ENCODE measurements at places on chromosomes 16 and 17.

DNA sequence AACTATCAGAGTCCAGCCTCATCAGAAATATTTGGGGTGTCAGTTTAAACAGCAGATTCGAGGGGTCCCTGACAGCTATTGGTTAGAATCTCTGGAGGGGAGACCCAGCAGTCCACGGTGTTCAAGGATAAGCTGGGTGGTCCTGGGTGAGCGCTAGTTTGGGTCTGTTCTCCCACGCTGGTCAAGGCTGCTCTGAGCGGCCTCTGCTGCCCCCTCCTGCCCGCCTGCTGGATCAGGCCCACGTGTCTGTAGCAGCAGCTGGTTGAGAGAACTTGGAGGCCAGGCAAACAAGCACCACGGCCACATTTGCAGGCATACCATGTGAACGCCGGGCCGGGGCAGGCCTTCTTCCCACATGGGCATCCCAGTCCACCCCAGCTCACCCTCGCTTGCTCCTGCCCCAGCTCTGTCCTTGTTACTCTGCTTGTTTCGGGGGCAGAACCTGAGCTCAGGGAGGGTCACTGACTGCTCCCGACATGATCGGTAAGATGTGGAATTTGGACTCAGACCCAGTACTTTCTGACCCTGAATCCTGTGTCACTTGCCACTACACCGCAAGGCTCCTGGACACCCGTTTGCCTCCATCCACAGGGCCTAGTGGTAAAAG, 7.4 kb downstream of the FOXF1 start:
- peak; percentile 66 for DNase-seq

DNA sequence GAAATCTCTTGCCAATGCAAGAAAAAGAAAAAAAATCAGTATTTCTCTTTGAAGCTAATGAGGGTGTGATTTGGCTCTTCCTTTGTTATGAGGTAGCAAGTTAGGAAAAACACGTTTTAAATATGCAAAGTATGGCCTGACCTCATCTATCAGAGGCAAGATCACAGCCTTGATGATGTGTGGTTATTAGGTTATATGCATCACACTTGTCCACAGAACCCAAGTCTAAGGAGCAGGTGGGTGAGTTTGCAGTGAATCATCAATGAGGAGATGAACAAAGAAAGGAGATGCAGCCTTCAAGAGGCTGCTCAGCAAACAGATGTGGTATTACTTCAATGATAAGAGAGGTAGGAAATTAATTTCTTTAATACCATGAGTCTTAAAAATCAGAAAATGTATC, 594.8 kb upstream of the CDH5 start:
- no peak for DNase-seq

- DNase-seq: no peak
Observed at GRCh38 chr16:86191663-86192062, 292.7 kb downstream of the IRF8 start.

DNA sequence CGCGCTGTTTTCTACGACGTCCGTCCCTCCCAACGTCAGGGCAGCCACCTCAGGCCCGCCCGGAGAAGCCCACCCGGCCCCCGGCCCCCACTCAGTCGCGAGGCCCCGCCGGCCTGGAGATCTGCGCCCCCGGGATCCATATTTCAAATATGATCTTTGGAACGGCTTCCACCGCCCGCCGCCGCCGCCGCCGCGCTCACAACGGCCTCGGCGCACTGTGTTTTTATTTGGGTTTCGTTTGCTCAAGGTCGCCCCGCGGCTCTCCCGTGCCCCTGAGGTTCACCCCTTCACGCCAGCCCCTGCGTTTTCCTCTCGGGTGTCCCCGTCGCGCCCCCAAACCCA, 4.2 kb upstream of the CBX4 start:
- no peak for DNase-seq

- DNase-seq: no peak
Observed at GRCh38 chr16:47699106-47699505, 238.0 kb downstream of the PHKB start.

DNA sequence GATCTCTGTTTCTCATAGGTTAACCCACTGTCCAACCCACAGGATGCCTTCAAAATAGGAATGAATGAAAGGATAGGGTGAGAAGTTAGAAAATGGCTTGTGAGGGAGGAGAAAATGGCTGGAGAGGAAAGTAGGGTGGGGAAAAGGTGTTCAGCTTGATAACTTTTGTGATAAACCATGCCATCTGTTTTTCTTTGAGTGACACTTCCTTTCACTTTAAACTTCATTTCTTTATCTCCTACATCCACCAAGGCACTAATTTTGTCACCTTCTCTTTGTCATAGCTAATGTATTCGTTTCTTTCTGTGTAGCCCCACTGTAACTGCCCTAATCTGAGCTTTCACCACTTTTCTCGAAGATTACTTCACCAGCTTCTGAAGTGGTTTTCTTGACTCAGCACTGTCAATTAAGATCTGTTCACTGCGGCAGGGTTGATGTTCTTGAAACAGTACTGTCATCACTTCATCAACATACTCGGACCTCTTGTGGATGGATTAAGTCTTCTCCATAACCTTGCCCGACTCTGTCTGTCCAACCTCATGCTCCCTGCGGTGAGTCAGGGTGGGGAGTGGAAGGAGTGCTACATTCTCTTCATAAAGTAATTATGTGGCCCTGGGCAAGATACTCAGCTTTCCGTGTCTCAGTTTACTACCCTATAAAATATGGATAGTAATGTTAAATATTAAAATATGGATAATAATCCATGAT, 5.5 kb upstream of the KRT10 start:
- DNase-seq: peak; percentile 20

DNA sequence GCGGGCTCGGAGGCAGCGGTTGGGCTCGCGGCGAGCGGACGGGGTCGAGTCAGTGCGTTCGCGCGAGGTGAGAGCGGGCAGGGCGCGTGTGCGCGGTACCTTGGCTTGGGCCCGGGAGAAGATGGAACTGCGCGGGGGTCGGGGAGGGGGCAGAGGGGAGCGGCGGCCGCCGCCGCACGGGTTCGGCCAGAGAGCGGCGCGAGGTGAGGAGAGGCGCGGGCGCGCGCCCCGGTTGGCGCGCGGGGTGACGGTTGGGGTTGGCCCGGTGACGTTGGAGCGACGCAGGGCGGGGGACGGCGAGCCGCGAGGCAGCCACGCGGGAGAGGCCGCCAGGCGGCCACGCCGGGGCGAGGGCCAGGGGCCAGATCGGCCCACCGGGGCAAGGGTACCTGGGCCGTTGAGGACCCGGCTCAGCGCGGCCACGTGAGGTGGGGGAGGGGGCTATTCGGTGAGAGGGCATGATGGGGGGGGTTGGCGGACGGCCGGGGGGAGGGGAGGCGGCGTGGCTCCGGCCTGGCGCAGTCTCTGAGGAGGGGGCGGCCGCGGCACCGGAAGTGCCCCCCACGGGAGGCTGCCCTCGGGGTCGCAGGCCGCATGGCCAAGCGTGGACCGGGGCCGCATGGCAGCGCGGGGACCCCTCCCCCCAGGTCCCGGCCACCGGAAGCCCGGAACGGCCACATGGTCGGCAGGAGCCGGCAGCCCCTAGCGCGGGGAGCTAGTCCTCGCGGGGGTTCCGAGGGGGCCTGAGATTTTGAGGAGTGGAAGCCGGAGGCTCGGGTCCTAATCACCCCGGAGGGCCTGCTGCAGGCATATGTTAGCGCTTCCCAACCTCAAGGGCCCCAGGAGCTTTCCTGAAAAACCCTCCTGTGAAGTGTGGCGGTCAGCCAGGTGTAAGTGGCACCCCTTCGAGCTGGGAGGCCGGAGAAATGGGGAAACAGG, 527 bp downstream of the EIF5A start:
- DNase-seq: peak; percentile 77

GRCh38 chr17:32298721-32299579, 33.3 kb downstream of the RHBDL3 start:
- peak; percentile 99 for DNase-seq

- peak; percentile 45 for DNase-seq
Observed at GRCh38 chr16:30557707-30557956, 542 bp downstream of the ZNF764 start.

- peak; percentile 54 for DNase-seq
Observed at GRCh38 chr17:17606416-17607000, 15.0 kb upstream of the PEMT start.

DNA sequence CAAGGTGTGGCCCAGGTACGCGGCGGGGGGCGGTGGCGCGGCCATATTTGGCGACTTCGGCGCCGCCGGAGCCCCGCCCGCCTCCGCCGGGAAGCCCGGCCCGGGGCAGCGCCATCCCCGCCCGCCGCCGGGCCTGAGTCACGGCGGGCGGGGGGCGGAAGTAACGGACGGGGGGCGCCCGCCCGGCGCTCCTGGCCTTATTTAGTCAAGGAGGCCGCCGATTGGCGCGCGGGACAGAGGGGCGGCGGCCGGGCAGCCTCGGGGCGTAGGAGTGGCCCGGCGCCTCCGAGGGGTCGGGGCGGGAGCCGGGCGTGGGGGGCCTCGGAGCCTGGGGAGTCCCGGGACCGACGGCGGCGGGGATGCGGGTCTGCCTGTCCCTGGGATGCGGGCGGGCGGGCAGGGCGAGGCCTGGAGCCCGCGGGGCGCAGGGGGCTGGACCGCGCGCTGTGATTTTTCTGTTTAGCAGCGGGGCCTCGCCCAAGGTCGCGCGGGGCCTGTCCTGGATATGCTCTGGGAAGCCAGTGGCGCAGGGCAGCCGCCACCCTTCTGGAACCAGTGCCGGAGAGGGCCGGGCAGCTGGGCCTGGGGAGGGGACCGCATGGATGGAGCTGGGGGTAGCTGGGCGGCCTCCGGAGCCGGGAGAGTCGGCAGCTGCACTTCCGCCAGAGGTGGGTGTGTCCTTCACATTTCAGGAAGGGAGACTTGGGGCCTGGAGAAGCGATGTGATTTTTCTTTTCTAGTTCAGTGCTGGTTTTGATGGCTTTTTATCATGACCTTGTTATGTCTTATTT, 2.3 kb upstream of the ACTG1 start:
- DNase-seq: peak; percentile 79

GRCh38 chr16:49487746-49488145, 114.1 kb downstream of the C16orf78 start:
- no peak for DNase-seq

DNA sequence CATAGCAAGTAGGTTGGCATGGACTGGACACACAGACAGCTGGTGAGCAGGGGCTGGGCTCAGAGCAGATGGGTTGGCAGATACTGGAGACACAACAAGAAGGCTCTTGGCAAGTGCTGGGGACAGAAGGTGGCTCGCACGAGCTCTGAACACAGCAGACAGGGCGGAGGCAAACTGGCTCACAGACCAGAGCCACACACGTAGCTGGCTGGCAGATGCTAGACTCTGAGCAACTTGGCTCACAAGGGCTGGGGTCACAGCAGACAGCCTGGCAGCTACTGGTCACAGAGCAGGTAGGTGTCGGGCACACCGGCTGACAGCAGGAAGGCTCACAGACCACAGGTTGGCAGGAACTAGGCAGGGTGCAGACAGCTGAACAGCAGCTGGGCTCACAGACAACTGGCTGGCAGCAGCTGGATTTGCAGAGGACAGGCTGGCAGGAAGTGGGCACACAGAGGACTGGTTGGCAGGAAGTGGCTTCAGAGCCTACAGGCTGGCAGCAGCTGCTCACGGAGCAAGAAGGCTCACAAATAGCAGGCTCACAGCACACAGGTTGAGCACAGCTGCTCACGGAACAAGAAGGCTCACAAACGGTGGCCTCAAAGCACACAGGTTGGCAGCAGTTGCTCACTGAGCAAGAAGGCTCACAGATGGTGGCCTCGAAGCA, 725 bp downstream of the KRTAP16-1 start:
- no peak for DNase-seq

DNA sequence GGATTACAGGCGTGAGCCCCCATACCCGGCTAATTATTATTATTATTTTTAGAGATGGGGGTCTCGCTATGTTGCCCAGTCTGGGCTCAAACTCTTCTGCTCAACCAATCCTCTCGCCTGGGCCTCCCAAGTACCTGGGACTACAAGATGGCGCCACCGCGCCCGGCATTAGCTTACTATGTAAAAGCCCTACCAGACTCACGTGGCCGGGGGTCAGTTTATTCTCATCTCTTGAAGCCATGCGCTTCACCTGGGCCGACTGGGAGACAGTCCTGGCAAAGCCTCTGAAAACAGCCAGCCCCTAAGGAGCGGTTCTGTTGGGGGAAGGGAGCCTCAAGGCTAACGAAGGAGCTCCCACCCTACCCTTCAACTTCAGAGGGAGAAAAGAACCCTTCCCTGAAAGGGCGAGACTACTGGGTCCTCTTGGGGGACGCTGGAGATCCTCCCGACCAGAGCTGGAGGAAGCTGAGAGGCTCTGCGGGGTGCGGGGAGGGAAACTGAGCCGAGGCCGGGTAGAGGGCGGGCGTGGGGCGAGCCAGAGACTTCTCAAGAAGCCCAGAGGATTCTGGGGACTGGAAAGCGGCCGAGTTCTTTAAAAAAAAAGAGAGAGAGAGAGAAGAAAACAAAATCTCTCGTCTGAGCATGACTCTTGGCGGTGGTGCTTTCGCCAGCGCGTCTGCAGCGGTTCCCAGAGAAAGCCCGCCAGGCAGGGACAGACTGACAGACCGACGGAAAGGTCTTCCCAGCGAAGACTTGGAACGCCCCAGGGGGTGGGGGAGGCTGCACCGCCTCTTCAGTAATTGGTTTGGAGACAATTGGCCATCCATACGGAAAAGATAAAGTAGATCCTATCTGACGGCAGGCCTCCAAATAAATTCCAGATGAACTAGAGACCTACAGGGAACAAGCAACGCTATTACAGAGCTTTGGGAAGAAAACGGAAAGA, 5.6 kb upstream of the TUBG2 start:
- no peak for DNase-seq

All from NCI-H82 (cell line).